ENCODE measurements at places on chromosomes 13 and 19.

DNA sequence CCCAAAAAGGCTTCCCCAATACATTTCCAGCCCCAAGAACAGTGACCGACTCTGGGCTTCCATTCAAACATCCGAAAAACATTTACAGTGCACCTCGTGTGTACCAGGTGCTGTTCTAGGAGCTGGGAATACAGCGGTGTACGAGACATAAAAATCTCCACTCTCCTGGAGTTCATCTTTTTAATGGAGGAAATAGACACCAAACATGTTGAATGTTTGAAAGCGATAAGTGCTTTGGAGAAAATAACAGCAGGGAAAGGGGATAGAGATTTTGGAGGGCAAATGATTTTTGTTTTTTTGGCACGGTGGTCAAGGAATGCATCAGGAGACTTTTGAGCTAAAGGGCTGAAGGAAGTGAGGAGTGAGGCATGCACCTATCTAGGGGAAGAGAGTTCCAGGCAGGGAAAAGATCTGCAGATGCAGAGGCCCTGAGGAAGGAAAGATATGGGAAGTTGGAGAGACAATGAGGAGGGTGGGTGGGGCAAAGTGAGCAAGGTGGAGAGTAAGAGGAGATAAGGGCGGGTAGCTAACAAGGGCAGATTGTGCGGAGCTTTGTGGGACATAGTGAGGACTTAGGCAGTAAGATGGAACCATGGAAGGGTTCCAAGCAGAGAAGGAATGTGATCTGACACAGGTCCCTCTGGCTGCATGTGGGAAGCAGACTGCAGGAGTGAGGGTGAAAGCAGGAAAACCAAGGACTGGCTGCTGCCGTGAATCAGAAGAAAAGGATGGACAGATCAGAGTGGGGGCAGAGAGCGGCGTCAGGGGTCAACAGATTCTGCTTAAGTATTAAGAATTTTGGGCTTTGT lies 703 bp upstream of the FBL start:
- no peak for DNase-seq

GRCh38 chr13:61151062-61151461 lies 264.6 kb downstream of the PCDH20 start:
- no peak for DNase-seq

- no peak for DNase-seq
Measured at GRCh38 chr13:84126671-84127171, 244.4 kb upstream of the SLITRK1 start.

DNA sequence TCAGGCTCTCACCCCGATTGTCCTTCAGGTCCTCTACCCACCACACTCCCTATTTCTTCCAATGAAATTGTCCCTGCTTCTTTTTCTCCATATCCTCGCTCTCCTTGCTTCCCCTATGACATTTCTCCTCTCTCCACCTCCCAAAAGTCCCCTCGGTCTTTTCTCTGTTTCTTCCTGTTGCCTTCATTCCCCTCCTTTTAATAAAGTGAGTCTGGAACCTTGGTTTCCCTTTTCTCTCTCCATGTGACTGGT lies 676 bp upstream of the ZNF574 start:
- peak; percentile 40 for DNase-seq

- DNase-seq: no peak
Measured at GRCh38 chr13:42149136-42149535, 100.7 kb downstream of the DGKH start.

DNA sequence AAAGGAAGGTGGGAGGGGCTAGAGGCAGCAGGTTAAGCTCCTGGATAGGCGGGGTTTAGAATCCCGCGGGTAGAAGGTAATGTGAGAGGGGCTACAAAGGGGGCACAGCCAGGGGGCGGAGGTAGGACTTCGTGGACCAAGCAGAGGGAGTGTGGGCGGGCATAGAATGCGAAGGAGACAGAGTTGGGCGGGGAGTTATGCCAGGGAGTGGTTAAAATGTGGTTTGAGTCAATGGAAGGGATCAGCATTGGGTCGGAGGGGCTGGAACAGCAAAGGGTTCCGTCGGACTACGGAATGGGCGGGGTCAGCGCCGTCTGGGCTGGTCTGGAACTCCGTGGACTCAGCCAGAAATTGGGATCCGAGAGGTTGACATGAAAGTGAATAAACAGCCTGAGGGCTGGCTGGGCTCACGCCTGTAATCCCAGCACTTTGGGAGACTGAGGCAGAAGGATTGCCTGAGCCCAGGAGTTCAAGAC lies 3.0 kb downstream of the LTBP4 start:
- DNase-seq: no peak

GRCh38 chr19:19169236-19170052 lies 619 bp downstream of the MEF2B start:
- DNase-seq: no peak

- DNase-seq: no peak
Measured at GRCh38 chr13:45584816-45585215, 30.7 kb downstream of the ERICH6B start.

DNA sequence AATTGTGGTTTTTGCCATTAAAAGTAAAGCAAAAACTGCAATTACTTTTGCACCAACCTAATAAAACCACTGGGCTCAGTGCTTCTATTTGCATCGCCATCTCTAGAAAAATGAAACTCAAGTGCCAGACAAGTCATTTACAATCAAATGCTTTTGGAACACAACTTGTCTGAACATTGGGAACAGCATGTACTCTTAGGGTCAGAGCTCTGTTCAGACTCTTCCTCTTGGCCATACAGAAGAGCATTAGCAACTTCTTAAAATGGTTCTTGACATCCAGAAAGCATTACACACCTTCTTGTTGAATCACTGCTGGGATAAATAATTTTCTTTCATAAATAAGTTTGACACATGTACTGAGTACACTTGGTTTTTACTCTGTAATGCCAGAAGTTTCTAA lies 272.5 kb downstream of the DCLK1 start:
- no peak for DNase-seq

All from right renal cortex interstitium (tissue), 3 donors.